ENCODE measurements at places on chromosomes 1 and 21.
A peak's percentile ranks its signal among the peaks of the same experiment; 100 is the strongest.

DNA sequence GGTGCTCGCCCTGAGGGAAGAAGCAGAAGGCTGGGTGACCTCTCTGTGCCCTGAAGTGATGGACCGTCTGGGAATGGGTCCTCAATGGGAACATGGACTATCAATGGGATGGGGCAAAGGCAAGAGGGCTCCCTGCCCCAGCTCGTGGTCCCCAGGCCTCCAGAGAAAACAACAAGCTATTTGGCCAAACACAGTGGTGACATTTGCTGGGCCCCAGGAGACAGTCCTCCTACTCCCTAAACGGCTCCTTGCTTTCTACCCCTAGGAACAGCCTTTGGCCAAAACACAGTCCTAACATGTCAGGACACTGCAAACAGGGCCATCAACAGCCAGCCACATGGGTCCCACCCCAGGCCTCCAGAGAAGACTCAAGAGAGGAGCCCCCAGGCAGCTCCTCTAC, 102.8 kb downstream of the RAVER2 start:
- DNase-seq = no peak

DNA sequence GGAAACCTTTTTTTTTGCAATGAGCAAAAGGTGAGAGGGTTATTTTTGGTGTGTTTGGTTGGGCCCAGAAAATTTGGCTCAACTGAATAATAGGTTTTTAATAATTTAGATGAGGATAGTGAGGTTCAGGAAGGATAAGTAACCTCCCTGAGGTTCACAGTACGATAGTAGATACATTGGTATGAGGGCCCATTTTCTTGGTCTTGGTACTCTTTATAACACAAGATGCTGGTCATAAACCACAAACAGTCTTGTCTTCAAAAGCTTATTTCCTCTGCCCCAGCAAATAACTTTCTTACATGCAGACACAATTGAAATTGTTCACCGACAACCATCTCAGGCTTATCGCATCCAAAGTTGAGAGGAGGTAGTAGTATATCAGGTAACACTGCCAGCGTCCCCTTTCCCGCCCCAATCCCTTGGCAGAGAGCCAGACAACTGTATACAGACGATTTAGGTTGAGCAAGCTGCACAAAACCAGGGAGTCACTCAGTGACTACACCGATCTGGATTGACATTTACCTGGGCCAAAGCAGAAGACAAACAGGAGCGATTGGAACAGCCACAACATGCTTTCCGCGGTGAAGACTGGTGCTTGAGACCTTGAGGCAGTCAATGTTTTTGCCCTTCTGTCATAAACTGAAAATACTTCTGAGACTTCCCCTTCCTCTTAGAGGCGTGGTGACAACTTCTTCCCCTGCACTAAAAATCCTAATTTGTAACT, at the start of gene SLAMF6:
SLAMF6 (minus strand) TSS at position 634 of the 724 bp plus-strand sequence; CDS start at position 571, 63 bp downstream.
- DNase-seq = peak; percentile 62

GRCh38 chr1:178683291-178683690, 41.8 kb upstream of the RALGPS2 start:
- DNase-seq = no peak

DNA sequence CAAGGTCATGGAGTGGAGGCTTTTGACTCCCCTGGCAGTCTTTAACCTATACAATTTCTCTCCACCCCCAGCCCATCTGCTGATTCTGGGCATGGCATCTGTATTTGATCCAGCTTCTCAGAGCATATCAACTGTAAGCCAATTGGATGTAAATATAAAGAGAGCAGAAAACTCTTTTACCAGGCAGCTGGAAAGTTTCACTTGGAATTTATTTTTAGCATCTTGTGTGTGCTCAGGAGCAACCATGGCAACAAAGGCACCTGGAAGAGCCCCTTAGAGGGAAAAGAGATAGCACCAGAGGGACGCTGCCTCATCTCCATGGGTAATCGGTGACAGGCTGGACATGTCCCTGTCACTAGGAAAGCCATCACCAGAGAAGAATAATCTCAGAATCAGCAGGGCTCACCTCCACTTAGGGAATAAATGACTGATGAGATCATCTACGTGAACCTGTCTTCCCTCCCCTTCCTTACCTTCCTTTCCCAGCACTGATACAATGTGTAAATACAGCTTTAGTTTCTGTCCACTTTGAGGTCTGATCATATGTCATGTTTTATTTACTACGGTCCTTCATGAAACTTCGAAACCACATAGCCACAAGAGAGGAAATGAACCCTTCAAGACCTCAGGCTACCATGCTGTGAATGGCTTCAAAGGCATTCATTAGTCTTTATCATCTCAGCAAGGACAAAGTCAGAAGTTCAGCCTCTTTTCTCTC, 25.3 kb upstream of the SIPA1L2 start:
- no peak for DNase-seq

- DNase-seq = no peak
Observed at GRCh38 chr1:238596703-238597102, 706.0 kb upstream of the ZP4 start.

DNA sequence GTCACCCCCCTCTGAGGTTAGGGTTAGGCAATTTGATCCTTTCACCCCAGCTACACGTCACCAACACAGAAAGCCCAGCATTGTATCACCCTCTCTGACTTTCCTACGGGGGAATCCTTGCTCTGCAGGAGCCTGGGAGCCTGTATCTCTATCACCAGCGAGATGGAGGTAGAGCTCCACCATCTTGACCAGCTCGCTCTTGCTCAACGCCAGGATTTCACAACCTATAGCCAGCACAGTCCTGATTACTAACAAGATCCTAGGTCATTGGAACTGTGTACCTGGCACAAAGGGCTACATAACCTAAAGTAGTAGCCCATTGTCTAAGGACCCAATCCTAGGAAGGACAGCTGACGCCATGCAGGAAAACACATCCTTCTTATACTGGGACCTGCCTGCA, 66.1 kb downstream of the DMRTA2 start:
- no peak for DNase-seq

DNA sequence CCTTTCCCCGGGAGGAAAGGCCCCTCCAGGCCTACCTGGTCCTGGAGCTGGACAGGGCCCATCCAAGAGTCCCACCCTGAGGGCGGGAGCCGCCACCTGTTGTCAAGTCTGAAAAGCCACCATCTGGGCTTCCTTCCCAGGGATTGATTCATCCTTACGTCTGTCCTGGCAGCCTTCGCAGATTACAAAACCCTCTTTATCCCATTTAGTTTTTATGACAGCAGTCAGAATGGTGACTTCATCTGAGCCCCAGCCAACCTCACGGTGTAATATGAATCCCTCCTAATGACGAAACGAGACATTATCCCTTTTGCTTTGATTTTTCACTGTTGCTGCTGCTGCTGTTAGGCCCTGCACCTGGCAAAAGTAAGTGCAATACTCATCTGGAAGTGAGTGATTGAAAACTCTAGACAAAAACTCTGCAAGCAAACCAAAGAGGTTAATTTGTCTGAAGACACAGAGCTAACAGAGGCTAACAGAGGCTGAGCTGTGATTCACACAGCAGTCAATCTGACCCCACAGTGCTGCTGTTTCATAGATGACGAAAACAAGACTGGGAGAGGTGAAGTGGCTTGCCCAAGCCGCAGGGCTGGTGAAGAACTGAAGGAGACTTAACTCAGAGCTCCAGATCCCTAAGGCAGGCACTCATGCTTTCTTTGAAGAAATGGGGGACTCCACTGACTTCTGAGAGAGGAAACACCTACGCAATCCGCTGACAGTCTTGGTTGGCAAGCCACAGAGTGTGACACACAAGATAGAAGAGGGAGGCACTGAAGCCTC, 30.0 kb upstream of the S100A7 start:
- no peak for DNase-seq

DNA sequence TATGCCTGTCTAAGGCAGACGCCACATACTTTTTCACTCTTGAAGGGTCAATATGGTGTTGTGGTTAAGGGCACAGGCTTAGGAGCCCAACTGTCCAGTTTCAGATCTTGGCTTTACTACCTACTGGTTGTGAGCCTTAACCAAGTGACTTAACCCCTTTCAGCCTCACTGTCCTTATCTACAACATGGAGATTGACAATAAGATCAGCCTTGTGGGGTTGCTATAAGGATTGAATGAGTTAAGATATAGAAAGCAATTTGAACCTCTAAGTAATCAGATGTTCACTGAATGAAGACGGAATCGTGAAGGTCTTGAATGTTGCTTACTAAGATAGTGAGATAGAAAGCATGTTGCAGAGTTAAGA, 121.3 kb upstream of the JUN start:
- DNase-seq = no peak

DNA sequence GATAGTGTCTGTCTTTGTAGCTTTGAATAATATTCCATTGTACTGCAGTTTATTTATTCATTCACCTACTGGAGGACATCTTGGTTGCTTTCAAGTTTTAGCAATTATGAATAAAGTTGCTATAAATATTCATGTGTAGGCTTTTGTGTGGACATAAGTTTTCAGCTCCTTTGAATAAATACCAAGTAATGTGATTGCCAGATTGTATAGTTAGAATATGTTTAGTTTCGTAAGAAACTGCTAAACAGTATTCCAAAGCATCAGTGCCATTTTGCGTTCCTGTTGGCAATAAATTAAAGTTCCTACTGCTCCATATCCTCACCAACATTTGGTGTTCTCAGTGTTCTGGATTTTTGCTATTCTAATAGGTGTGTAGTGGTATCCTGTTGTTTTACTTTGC, 311.7 kb upstream of the FMN2 start:
- no peak for DNase-seq

DNA sequence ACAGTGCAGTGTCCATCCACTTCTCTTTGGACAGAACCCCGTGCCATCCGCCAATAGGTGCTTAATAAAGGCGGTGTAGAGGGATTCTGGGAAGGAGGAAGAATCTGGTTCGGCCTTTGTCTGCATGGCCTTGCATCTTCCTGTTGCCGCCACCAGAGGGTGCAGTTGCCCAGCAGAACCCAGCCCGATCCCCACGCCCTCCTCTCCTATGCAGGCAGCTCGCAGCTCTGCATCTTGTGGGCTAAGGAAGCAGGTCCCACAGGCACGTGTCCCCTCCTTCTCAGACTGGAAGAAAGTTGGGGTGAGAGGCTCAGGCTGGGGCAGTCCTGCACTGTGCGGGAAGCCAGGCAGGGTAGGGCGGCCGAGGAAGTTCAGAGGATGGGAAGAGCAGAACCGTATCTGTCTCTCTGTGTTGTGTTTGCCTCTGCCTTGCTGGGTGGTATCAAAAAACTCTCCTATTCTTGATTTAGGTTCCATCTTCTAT, 20.8 kb downstream of the NAV1 start:
- DNase-seq = peak; percentile 75

- DNase-seq = no peak
Observed at GRCh38 chr1:195097316-195097715, 1510.9 kb downstream of the KCNT2 start.

GRCh38 chr1:40495315-40495903, 13.2 kb upstream of the EXO5 start:
- DNase-seq = no peak

DNA sequence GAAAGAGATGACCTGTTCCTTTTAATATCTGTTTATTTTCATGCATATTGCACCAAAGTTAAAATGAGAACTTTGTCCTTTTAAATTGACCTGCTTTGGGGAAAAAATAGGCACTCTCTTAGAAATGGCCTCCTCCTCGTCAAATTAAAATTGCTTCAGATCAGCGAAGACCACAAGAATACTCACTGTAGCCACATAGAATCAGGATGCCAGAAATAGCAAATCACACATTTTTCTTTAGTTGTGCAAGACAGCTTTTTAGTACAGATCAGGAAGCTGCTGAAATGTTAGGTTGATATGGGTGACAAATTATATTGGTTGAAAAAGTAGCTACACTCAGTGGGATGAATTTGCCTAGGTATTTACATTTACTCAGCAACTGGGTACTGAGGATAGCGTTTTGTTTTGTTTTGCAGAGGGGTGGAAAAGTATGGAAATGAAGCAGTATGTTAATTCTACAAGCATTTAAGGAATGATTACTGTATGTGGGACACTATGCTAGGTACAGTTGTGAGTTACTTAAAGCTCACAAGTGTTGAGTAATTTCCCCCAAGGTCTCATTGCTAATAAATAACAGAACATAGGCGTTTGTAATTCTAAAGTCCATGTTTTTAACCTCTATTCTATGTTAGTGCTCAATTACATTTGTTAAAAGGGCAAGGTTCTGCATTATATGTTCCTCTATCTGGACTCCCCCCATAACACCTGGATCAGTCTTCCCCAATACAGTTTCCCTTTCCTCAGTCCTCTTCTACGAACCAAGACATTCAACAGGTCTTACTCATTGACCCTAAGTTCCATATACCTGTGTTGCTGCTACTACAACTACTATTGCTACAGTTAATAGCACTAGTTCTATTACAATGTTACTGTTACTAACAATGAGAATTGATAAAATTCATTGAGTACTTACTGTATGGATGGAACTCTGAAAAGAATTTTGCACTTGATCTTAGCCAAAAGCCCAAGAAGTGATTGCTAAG, 99.4 kb upstream of the S1PR1 start:
- no peak for DNase-seq

- DNase-seq = no peak
Observed at GRCh38 chr1:62613325-62613727, 16.0 kb downstream of the ANGPTL3 start.

GRCh38 chr21:33824156-33824941, 91.3 kb downstream of the ATP5PO start:
- no peak for DNase-seq

DNA sequence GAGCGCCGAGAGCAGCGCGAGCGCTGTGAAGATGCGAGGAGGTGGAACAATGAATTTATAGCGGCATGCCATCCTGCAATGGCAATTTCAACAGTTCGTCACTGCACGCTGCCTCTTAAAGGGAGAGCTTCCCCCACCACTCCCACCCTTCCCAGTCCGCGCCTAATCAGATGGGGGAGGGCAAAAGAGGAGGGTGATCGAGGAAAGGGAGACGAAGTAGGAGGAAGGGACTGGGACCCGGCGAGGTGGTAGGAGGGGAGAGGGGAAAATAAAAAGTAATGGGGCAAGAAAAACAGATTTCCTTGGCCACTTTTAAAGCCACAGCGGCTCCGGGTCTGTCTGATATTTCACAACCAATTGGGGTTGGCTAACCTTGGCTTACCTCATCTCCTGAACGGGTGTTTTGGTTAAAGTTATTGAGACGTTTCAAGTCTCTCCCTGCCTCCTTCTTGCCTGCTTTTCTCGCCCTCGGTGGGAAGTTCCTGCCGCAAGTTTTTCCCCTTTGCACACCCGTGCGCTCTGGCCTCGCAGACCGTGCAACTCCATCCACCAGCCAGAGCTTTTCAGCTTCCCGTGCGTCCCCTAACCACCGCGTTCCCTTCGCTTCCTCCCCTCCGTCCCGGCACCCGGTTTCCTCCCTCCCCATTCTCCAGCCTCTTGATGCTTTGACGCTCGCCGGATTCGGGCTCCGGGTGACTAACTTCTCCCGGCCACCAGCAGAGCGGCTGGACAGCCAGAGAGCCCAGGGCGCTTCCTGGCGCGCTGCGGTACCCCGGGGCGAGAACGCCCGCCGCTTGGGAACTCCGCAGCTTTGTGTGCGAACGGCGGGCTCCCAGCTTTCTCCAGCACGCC, at the start of gene ADAMTS5:
ADAMTS5 (minus strand) TSS at position 27 of the 852 bp plus-strand sequence. CDS start 697 bp downstream, outside the sequence.
- DNase-seq = no peak

- DNase-seq = no peak
Observed at GRCh38 chr1:2989976-2990375, 31.3 kb upstream of the ACTRT2 start.
